Cerebellar nuclear complex (tissue), 1 donor: ENCODE measurements at places on chromosomes 7 and 10.

DNA sequence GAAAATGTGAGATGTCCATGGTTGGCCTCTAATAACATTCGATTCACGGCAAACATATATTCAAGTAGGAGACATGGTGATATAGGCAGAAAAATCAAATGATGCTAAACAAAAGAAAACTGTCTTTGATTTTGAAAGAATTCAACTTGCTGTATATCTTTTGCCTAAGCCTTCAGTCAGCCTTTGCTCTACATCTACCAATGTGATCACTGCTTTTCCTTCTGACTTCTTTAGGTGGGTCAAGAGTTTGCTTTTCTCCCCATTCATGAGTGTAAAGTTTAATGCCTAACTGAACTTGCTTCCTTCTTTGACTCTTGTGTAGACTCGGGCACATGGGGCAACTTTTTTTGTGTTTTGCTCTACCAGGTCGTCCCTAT is 417 bp upstream of the HIF1AN start:
- DNase-seq, result no peak

DNA sequence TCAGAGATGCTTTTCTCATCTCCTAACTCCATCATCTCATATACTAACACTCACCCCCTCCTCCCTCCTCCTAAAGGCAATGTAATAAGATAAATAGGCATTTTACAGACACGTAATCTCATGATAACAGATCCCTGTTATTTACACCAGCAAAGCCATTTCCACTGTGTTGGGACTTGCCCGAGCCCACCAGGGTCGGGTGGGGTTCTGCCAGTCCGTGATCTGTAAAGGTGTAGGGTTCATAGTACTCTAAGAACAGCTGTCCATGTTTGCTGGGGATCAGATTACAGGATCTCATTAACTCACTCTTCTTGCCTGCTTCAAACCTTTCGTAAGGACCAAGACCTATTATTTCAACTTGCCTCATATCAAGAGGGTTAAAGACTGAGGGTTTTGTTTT is 172.4 kb downstream of the FZD1 start:
- no peak for DNase-seq

DNA sequence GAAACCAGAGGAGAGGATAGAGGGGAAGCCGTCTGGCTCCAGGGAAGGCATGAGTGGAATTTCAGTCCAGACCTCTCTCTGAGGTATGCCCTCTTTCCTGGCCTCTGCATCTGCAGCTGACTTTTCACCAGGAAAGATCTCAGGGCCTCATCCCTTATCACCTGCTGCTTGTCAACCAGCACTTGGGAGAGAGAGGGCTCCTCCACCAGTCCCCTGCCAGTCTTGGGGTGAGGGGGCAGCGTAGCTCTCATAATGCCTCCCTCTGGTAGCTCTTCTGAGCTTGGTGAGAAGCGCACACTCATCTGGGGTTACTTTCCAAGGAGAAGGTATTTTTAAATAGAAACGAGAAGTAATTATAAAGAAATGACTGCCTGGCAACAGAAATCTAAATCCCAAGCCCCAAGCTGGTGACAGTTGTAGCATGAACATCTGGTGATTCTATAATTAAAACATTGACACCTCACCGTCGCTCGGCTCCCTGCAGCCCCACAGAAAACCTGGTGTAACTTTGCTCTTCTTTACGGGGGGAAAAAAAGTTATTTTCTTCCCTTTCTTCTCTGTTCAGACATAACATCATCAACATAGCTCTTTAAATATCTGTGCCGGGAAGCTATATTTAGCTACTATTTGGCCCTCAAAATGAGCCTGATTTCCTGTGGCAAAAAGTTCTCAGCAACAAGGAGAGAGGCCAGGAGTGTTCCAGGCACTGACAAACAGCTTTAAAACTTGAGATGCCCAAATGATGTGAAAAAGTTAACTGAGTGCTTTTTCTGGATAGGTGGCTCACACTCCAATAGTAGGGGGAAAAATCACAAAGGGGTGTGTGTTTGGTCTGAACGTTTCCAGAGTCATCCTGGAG is 26.9 kb downstream of the HIP1 start:
- no peak for DNase-seq

DNA sequence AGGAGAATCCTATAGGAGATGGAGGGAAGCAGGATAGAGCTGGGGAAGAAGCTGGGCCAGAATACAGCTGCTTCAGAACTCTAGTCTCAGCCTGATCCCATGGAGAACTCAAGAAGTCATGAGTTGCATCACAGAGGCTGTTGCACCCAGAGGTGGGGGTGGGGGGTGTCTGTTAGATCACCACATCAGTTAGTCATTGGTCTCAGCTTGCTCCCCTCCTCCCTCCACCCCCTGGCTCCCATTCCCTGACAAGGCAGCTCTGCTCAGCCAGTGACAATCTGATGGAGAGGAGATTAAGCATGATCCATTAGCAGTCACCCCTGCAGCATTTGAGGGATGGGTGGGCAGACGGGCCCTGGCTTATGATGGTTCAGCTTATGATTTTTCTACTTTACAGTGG is 58.4 kb upstream of the FGL2 start:
- no peak for DNase-seq

GRCh38 chr10:30467651-30468338 is 33.8 kb downstream of the MAP3K8 start:
- DNase-seq, result no peak

- no peak for DNase-seq
Observed at GRCh38 chr7:35761871-35762677, 38.8 kb upstream of the SEPTIN7 start.

DNA sequence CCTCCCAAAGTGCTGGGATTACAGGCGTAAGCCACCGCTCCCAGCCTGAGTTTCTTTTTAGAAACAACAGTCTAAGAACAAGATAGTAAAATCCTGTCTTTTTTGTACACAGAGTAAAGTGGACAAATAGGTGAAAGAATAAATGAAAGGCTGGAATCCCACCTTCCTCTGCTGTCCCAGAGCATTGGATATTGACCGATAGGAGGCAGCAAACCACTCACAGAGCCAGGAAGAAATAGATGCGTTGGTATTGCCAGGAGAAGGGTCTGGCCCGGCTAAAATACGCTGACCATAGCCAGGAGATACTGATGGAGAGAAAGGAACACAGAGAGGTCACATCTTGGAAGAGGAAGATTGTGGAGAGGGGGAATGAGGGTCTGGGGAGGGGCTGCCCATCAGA is 11.4 kb upstream of the ZNF12 start:
- DNase-seq, result no peak

DNA sequence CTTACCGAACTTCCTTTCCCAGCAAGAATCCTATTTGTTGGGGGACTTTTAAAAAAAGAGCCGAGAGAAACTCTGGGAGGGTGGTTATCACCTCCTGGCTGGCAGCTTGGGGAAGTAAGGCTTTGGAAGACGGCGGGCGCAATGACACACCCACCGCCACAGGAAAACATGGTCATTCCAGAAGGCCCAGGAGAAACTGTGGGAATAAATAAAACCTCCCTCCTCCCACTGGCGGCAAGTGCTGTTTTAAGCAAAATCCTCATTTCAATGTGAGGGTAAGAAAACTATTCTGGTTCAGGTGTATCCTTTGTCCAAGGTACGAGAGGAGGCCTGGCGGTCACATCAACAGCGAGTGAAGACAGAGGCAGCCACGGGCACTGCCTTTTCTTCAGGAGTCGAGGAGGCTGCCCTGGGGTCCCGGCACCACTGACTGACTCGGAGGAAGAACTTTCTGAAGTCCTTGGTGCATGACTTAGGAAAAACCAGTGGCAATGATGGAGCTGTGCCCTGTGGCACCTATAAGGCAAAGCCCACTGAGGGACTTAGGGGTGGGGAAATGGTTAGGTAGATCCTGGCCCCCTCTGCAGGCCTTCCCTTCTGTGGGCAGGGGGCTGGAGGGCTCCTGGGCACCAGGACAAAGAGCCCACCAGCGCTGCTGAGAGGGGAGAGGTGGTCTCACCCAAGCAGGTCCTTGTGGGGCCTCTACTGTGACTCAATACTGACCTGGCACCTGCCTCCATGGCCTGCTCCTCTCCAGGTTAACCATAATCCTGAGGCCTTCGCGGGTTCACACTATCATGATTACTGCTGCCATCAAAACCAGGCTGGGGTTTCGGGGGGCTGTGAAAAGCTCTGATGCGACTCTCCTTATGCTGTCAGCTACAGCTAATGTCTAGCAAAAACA is 21.4 kb downstream of the DNAJB12 start:
- no peak for DNase-seq

DNA sequence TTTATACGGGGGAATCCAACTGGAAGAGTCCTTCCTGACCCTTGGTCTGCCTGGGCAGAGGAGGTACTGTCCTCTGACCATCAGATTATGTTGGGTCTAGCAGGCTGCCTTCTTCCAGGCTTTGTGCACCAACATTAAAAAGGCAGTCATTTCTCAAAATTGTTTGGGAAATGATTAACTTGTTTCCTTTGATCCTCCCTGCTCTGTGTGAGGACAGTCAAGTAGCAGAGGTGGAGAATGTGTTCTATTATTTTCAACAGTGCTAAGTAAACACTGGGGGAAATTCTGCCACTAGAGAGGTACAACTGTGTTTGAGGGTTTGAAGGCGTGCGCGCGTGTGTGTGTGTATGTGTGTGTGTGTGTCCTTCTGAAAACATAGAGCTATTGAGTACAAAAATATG is 20.6 kb downstream of the ACSL5 start:
- DNase-seq, result no peak

- no peak for DNase-seq
Observed at GRCh38 chr7:69403169-69403568, 195.1 kb upstream of the AUTS2 start.

DNA sequence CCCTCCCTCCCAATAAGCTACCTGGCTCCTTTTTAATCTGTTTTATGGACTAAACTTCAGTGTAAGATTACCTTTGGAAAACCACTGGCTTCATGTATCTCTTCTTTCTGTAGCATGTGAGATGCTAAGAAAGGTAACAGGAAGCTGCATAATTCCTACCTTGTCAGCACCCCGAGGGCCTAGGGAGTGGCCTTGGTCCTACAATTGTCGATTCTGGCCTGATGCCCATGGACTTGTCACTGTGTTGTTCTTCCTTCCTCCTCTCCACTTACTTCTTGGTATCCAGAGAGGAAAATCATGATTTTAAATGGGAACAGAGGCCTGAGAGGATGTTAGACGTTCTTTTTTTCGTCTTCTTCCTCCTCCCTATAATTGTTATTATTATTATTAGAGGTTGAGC is 42.9 kb upstream of the PDZD8 start:
- no peak for DNase-seq

DNA sequence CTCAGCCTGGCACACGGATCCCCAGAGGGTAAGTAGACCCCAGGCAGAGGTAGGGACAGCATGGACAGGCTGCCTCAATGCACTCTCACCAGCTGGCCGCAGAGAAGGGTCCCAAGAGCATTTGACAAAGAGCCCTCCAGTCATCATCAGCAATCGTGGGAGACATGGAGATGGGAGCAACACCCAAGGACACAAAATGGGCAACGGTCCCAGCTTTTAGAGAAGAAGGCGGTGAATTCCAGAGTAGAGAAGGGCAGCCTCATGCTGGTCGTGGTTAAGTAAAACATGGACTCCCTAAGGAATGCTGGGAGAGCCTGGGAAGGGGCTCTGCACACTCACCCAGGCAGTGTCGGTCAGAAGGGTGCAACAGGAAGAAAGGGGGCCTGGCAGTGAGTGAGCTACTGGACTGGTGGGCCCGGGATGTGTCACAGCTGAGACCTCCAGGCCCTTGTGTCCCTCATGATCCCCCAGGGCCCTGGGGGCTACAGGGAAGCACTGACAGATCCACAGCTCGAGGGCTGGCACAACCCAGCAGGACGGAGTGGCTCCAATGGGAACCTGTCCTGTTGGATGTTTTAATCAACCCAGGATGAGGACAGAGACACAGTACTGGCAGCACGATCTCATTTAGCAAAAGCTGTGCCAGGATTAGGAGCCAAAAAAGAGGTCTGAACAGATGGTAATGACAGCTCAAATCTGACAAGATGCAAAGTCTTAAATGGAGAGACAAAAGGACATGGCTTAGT is 147.1 kb downstream of the NEURL1 start:
- peak; percentile 86 for DNase-seq

DNA sequence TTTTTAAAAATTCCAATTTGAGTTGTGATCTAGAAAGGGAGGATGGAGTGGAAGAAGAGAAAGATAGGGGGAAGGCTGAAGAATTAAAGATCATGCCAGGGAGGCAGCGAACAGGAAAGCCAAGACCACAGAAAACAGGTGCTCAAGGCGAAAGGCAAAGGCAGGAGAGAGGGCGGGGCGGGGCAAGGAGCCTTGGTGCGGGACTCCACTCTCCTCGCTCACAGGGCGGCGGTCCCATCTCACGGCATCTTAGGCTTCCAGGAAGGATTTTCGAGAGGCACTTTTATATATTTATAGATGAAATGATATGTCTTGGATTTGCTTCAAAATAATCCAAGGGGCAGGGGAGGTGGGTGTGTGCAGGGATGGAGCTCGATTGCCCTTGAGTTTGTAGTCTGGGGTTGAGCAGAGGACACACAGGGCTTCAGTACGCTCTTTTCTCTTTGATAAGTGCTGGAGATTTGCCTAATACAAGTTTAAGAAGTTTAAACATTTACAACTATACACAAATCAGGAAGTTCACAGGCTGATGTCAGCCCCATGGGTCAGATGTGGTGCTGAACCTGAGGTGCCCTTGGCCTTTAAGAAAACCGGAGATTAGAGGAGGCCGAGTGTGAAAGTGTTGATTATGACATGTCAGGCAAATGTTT is 161.1 kb downstream of the PRKAG2 start:
- DNase-seq, result no peak

- DNase-seq, result no peak
Observed at GRCh38 chr7:39488467-39489393, 77.5 kb upstream of the YAE1 start.

GRCh38 chr10:8498881-8499280 is 444.4 kb downstream of the GATA3 start:
- no peak for DNase-seq

GRCh38 chr10:17662193-17663138 is 18.5 kb downstream of the STAM start:
- no peak for DNase-seq

DNA sequence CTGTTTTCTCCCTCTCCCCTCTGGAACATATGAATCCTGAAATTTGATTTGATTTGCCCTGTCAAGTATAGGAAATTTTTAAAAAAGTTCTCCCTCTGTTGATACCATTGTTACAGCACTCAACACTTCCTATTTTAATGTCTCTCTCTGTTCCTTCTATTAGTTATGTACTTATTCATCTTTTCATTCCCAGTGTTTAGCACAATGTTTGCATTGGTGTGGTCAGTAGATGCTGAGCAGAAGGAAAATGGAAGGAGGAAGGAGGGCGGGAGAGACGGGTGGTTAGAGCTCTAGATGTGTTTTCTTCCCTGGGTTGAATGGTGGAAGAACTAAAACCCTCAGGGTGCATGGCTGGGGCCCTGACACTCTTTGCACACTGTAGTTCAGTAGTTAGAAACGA is 79.5 kb downstream of the WNT2 start:
- DNase-seq, result no peak

DNA sequence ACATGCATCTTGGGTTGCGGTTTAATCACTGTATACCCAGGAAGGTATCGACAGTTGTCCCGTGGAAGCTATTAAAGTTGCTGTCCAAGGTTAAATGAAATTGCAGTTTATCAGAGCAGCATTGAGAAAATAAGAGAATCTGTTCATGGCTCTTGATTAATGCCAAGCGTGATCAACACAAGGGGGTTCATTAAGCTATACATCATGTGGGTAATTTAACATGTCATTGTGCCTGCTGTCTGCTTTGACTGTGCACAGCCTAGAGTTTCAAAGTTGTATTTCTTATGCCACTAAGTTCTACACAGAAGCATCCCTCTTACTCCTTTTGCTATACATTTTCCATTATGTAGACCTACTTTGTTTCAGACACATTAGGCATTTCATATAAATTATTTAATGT is 74.8 kb upstream of the SP8 start:
- DNase-seq, result no peak

- no peak for DNase-seq
Observed at GRCh38 chr10:126062131-126063032, 166.0 kb downstream of the FANK1 start.

- no peak for DNase-seq
Observed at GRCh38 chr7:100024020-100024619, 8.7 kb downstream of the ZKSCAN1 start.
